ENCODE measurements at places on chromosomes 5 and 9.

DNA sequence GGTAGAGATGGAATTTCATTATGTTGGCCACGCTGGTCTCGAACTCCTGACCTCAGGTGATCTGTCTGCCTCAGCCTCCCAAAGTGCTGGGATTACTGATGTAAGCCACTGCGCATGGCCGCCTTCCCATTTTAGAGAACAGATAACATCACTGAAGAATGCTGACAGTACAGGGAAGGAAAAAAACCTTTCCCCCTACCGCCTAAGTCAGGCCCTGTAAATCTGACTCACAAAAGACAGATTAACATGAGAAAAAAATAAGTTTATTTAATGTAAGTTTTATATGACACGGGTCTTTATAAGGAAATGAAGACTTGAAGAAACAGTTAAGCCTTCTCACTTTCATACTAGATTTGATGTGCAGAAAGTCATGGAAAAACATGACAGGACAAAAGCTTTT lies 227.2 kb upstream of the ZNF608 start:
- DNase-seq: no peak

DNA sequence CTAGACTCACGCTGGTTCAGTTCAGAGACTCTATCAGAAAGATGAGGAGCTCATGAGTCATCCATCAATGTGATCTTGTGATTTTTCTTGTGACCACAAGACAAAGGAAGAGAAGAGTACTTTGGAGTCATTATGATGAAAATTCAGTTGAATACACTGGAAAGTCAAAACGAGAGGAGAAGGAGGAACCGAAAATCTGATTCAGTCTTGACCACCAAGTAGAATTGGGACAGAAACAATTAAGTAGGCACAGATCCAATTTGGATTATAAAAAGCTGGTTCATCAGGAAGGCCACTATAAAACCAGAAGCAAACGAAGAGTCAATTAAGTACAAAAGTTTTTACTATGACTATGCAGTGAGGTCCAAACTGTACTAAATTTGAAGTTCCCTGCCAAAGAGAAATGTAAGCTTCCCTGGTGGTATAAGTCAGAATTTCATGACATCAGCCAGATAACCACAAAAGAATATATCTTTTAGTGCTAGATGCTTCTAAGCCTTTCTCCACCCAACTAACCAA lies 90.9 kb downstream of the THBS4 start:
- DNase-seq: peak; percentile 61

- no peak for DNase-seq
These were observed 38.2 kb downstream of the ETF1 start for GRCh38 chr5:138504799-138505198.

DNA sequence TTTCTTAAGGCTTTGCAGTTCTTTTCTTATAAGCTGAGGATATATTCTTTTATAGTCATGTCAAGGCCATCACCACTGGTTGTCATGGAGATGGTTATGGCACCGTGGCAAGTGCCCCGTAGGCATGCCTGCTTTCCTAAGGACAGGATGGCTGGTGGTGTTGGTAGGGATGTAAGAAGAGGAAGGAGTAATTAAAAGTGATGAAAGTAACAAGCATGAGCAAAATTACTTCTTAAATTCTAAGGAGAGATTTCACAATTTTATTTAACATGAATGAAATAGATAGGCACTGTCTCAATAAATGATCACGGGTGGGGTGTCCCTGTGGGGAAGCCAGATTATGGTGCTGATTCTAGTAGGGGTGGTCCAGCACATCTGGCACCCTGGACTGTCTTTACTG lies 290.2 kb upstream of the KLF4 start:
- DNase-seq: no peak

DNA sequence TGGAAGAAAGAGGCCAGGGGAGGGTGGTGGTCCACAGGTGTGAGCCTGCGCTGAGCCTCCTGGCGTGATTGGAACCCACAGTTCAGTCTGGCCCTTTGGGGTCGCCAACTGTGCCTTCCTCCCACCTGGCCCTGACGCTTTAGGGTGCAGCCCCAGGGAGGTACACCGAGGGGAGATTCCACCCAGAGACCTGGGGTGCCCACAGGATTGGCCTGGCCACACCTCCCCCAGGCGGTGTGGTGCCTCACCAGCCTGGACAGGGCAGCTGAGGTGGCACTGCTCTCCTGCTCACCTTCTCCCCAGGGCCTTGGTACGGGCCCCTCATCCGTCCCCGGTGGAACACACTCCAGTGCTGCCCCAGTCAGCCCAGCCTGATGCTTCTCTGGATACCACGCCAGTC lies 1.0 kb upstream of the CLIC3 start:
- DNase-seq: no peak

DNA sequence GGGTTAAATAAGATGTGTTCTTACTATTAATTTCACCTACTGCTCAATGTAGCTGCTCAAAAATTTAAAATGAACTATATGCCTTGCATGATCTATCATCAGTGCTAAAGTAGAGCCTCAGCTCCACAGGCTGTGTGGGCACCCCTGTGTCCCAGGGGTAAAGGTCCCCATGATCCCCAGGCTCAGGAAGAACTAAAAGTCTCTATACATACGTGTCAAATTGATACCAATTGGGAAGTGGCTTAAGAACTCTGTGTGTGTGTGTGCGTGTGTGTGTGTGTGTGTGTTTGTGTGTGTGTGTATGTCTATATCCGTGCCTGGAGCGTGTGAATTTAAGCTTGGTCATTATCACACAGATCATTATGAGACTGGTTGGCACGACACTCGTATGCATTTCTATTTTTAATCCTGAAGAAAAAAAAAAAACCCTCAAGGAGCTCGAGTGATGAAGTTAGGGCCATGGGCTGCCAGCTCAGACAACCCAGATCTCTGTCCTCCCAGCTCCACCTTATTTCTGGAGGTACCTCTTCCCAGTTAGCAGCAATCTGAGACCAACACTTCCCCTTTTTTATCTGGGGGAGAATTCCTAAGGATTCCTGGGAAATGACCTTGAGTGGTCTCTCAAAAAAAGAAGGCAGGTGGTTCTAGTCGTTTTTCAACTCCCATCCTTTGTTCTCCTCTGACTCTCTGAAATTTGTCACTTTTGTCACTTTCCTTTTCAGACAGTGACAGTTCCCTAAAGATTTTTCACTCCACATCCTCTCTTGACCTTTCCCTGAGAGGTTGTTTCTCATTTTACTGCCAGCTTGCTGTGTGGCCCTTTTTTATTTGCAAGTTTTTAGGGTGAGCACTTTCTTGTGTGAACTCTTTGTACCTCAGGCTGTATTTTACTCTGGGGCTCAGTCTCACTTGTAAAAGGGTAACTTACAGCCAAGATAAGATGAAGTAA lies 45.7 kb upstream of the CTXN3 start:
- DNase-seq: no peak

DNA sequence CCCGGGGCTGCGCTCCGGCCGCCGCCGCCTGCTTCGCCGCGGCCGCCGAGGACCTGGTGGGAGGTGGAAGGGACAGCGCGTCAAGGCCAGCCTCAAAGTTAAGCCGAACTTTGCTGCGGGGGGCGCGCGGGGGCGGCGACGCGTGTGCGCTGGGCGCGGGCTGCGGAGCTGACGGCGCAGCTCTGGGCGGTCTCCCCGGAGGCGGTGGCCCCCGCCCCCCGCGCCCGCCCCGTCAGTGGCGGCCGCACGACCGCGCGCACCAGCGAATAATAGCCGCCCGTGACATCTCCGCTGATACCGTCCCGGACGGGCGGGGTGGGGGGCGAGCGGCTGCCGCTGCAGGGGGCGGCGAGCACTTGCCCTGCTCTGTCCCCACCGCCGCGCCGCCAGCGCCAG lies 579 bp upstream of the FAM78A start:
- no peak for DNase-seq

DNA sequence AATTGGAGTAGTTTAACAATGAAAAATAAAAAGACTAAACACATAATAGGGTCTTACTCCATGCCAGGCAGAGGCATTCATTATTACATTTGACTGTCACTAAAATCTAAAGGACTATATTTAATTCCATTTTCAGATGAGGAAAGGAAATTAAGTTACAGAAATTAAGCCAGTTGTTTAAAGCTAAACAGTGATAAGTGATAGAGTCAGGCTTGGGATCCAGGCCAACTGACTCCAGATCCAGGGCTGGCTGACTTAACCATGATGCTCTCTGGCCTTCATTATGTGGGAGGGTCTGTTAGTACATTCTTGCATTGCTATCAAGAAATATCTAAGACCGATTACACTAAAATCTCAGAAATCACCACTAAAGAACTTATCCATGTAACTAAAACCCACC lies 107.2 kb downstream of the ARHGEF28 start:
- DNase-seq: no peak

- no peak for DNase-seq
These were observed 25.8 kb downstream of the ADAMTSL2 start for GRCh38 chr9:133560311-133560710.

GRCh38 chr5:112687306-112687705 lies 50.4 kb upstream of the APC start:
- DNase-seq: no peak

DNA sequence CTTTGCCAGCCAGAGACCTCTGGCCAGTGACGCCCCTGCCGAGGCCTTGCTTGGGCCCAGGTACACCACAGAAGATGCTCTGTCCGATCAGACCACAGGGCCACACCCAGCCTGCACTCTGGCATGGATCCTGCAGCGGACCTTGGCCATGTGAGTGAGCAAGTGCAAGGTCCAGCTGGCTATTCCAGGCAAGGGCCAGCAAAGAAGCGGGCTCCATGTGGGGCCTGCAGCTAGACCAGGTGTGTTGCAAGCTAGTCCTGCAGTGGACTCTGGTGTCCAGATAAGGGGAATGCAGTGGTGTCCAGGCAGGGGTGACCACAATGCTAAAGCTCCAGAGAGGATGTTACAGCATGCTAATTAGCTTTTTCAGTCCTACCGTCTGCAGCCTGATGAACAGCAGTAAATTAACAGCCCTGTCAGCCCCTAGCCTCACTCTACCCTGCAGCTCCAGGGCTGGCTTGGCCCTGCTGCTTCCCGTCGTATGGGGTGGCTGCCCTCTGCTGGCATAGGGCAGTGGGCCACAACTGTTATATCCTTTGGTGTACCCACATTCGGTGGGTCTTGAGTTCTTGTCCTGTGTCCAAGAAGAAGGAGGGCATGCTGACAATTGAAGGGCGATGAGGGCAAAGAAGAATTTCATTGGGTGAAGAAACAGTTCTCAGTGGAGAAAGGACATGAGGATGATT lies 284.5 kb upstream of the POU5F2 start:
- no peak for DNase-seq

DNA sequence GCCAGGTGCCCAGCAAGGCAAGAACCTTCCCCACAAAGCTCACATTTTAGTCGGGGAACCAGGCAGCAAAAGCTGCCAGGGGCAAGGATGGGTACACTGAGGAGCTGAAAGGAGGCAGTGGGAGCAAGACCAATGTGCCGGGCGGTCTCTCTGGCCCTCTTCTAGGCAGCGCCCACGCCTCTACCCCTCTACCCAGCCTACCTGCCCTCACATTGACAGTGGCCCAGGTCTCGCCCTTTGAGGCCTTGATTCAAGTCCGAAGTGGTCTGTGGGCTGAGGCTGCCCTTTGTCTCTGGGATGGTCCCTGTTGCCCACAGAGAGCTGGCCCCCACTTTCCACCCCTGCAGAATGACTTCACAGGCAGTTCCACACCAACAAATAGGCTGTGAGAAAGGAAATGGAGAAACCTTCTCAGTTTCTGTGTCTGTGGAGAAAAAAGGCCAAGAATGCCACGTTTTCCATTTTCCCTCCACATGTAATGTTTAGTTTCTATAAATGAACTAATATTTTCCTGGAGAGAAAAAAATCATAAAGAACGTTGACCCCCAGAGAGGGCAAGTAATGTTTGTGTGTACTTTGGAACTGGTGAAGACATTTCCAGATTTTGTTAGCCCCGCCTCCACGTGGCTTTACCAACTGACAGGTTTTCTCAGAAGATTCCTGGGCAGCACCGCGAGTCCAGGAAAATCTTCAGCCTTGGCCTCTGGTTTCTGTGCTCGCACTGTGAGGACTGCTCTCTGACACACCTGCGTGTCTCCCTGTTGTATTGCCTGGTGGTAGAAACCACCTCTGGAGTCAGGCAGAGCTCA lies 57.4 kb upstream of the ANGPTL2 start:
- DNase-seq: no peak

DNA sequence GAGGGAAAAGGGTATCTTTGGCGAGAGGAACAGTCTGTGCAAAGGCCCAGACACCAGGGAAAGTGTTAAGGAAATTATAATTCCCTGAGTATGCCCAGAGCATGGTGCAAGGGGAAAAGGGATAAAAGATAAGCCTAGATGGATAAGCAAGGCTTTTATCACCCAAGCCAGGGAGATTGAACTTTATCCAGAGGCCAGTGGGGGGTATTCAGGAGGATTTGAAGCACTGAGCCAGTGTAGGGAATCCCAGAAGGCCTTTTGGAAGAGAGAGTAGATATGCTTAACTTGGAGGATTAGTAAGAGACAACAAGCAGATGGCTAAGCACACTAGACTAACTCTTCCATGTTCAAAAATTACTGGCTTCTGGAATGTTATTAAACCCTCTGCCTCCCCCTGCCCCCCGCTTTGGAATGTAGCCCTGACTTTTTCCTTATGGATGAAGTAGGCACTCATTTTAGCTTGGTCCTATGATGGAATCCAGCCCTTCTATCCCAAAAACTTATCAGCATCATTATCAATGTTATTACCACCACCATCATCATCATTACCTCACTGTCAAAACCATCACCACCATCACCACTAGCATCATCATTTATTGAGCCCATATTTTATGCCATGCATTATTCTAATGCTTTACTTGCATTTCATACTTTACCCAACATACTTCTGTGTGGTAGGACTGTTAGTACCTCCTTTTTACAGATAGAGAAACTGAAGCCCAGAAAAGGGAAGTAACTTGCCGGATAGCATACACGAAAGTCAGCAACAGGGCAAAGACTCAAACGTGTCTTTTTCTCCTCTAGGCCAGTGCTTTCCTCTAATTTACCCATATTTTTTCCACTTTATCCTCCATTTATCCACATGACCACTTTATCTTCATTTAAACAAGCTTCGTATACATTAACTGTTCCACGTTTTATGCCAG lies 237.0 kb downstream of the PAPPA start:
- peak; percentile 65 for DNase-seq

DNA sequence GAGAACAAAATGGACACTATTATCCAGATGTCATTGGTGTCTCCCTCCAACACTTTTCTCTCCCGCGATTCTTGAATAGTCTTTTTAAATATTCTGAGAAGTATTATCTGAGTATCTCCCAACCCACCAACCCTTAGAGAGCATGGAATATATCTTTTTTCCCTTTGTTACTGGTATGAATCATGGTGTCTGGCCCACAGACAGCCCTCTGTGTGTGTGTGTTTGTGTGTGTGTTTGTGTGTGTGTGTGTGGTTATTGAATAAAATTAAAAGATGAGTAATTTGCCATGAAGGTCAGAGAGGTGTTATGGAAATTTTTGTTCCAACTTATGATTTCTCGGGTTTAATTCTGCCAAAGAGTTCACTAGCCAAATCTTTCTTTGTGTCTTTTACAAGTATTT lies 47.7 kb downstream of the CAMK4 start:
- no peak for DNase-seq
